Cardiac septum (tissue), 1 donor: ENCODE measurements at places on chromosomes 13 and 19. TPM values are rescaled to one million over a fixed set of nuclear protein-coding genes. Genes with fewer than 3 reads are reported as not detected.

- no peak for DNase-seq
Observed at GRCh38 chr19:45919678-45920077, 5.1 kb upstream of the NANOS2 start.

- DNase-seq = no peak
Observed at GRCh38 chr13:81326913-81327312, 986.0 kb upstream of the SPRY2 start.

DNA sequence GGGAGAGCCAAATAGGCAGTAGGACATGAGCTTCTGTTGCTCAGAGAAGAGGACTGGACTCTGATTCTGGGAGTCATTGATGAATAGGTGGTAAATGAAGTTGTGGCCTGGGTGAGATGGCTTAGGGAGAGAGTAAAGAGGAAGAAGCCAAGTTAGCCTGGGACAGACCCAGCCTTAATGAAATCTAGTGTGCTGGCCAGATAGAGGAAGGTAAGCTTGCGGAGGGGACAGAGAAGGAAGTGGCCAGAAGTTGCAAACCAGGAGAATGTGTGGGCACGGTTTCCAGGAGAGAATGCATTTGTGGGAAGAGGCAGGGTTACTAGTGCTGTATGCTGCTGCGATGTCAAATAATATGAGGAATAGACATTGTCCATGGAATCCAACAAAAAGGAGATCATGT, 83.3 kb upstream of the OLFM4 start:
- no peak for DNase-seq

- no peak for DNase-seq
Observed at GRCh38 chr13:43030548-43030947, 7.2 kb downstream of the DNAJC15 start.

GRCh38 chr13:80361883-80362327, 21.0 kb upstream of the SPRY2 start:
- no peak for DNase-seq

DNA sequence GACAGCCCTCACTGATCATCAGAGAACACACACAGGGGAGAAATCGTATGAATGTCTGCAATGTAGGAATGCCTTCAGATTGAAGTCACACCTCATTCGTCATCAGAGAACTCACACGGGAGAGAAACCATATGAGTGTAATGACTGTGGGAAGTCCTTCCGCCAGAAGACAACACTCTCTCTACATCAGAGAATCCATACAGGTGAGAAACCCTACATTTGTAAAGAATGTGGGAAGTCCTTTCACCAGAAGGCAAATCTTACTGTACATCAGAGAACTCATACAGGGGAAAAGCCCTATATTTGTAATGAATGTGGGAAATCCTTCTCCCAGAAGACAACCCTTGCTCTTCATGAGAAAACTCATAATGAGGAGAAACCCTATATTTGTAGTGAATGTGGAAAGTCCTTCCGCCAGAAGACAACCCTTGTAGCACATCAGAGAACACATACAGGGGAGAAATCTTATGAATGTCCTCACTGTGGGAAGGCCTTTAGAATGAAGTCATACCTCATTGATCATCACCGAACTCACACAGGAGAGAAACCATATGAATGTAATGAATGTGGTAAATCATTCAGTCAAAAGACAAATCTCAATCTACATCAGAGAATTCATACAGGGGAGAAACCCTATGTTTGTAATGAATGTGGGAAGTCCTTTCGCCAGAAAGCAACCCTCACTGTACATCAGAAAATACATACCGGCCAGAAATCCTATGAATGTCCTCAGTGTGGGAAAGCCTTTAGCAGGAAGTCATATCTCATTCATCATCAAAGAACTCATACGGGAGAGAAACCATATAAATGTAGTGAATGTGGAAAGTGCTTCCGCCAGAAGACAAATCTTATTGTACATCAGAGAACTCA, 32.5 kb downstream of the ZNF567 start:
- DNase-seq = no peak

GRCh38 chr13:112067871-112068539, 1.1 kb downstream of the SOX1 start:
- DNase-seq = no peak

GRCh38 chr13:90485436-90485835, 862.1 kb upstream of the MIR17HG start:
- DNase-seq = no peak

The MEF2B gene
- total RNA-seq = 0.67 TPM

The HCN2 gene
- total RNA-seq = 12.0 TPM

The KCNN4 gene
- 0.43 TPM for total RNA-seq

The PRR19 gene
- 0.16 TPM for total RNA-seq

The ARL11 gene
- 0.27 TPM for total RNA-seq

The CLDND2 gene
- total RNA-seq = 1.0 TPM
